ENCODE measurements at places on chromosomes 2 and 18. TPM values are rescaled to one million over a fixed set of nuclear protein-coding genes. Genes with fewer than 3 reads are reported as not detected.

Gene DTNA
- 15.3 TPM for total RNA-seq

Gene SPHKAP
- not detected for total RNA-seq

Gene RASGRP3
- total RNA-seq = 42.1 TPM

Gene CHRND
- total RNA-seq = not detected

Gene LINC00305
- total RNA-seq = not detected

Gene ALMS1
- 15.4 TPM for total RNA-seq

Gene IL1RN
- total RNA-seq = not detected

Gene TTC27
- total RNA-seq = 20.1 TPM

Gene VWC2L
- not detected for total RNA-seq
